ENCODE measurements at places on chromosomes 12 and 14.

DNA sequence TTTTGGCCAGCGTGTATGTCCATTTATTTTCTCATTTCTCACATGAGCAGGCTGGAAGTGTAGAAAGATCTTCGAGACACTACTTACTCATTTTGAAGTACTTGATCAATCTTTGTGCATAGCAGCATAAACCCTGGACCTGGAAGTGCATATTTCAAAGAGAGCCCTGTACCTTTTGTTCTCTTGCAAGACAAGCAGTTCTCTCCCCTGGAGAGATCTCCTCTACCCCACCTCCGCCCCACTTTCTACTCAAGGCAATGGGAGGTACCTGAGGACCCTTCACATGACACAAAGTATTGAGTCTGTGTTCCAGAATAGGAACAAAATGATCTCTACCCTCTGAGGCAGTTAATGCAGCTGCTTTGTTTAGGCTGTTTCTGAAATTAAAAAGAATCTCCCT lies 27.4 kb upstream of the RASSF3 start:
- no peak for DNase-seq

DNA sequence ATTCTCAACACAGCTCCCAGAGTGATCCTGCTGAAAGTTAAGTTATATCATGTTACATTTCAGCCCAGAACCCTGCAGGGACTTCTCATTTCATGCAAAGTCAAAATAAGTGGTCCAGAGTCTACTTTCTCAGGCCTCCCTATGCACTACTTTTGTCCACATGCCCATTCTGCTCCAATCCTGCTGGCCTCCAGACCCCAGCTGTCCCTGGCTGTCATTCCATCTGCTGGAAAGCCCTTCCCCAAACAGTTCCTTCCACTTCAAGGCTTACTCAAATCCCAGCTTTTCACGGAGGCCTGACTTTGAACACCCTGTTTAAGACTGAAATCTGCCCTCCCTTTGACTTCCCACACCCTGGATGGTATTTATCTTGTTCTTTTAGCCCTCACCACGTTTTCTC lies 109.8 kb upstream of the DNM1L start:
- DNase-seq: no peak

DNA sequence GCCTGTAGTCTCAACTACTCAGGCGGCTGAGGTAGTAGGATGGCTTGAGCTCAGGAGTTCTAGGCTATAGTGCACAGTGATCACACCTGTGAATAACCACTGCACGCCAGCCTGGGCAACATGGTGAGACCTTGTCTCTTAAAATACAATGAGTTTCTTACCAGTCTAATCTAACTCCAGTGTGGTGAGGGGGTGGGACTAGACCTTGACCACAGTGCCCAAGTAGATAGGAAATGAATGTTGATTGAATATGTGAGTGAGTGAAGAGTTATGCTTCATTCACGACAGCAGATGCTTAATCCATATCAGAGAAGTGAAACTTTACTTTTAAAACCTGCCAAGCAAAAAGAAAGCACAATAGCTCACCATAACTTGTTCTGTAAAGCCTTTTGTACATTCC lies 11.2 kb upstream of the AK7 start:
- DNase-seq: no peak

GRCh38 chr12:57738661-57739237 lies at the start of gene AGAP2:
Gene AGAP2, minus strand, starts transcription at chr12:57738742. Its CDS starts 496 bp downstream, at chr12:57738246.
- DNase-seq: peak; percentile 42

- DNase-seq: peak; percentile 97
Measured at GRCh38 chr12:48957141-48958048, at the start of gene ARF3. Gene ARF3, minus strand, starts transcription at chr12:48957487. Its CDS starts 16,392 bp downstream, at chr12:48941095.

Measured in NCI-H226 (cell line).